ENCODE measurements at places on chromosomes 5 and 9. TPM values are rescaled to one million over a fixed set of nuclear protein-coding genes. Genes with fewer than 3 reads are reported as not detected.

Gene CARD9
- 9.2 TPM for total RNA-seq

Gene ELP1
- 36.2 TPM for total RNA-seq

Gene CTNND2
- total RNA-seq: not detected

Gene CDC20B
- not detected for total RNA-seq

Gene FOXD4L4
- not detected for total RNA-seq

Gene LRRC19
- not detected for total RNA-seq

Gene TMEM174
- total RNA-seq: not detected

Gene SLCO4C1
- total RNA-seq: 0.28 TPM

Gene PAPPA
- total RNA-seq: not detected

Gene SMIM33
- 0.37 TPM for total RNA-seq

Gene ZNF474
- not detected for total RNA-seq

Gene C9orf40
- total RNA-seq: 20.0 TPM

Gene FOXD4
- not detected for total RNA-seq

Gene LRRC14B
- not detected for total RNA-seq

Gene NANS
- 57.1 TPM for total RNA-seq

Gene CNTFR
- total RNA-seq: not detected

Gene NMUR2
- total RNA-seq: not detected

Gene CD74
- total RNA-seq: 325 TPM

Gene ANGPTL2
- total RNA-seq: not detected

Gene TLX3
- total RNA-seq: not detected

Gene INSL4
- not detected for total RNA-seq

Gene DMRT3
- total RNA-seq: not detected

Gene STPG3
- 0.99 TPM for total RNA-seq

Gene PCYOX1L
- 19.8 TPM for total RNA-seq

Gene PCA3
- not detected for total RNA-seq

Gene IRX4
- not detected for total RNA-seq

Gene THBS4
- total RNA-seq: 2.1 TPM

Gene ZNF608
- not detected for total RNA-seq

Gene SPRY4
- 1.5 TPM for total RNA-seq

Gene GNA14
- total RNA-seq: not detected

Gene CCL27
- 0.52 TPM for total RNA-seq

Gene TICAM2
- 1.0 TPM for total RNA-seq

Gene FBP2
- not detected for total RNA-seq

Gene CATSPER3
- total RNA-seq: 0.64 TPM

Gene C9orf152
- not detected for total RNA-seq

Gene WDR38
- total RNA-seq: not detected

Measured in activated CD4-positive, alpha-beta T cell treated with anti-CD3 and anti-CD28 coated beads, Interleukin-2, amount 10 ng/mL, durations not matched to agents 24 days and 14 days (primary cell).